ENCODE measurements at places on chromosomes 13 and 19.

GRCh38 chr19:18504886-18505610 lies 16.8 kb downstream of the ELL start:
- DNase-seq, result no peak

DNA sequence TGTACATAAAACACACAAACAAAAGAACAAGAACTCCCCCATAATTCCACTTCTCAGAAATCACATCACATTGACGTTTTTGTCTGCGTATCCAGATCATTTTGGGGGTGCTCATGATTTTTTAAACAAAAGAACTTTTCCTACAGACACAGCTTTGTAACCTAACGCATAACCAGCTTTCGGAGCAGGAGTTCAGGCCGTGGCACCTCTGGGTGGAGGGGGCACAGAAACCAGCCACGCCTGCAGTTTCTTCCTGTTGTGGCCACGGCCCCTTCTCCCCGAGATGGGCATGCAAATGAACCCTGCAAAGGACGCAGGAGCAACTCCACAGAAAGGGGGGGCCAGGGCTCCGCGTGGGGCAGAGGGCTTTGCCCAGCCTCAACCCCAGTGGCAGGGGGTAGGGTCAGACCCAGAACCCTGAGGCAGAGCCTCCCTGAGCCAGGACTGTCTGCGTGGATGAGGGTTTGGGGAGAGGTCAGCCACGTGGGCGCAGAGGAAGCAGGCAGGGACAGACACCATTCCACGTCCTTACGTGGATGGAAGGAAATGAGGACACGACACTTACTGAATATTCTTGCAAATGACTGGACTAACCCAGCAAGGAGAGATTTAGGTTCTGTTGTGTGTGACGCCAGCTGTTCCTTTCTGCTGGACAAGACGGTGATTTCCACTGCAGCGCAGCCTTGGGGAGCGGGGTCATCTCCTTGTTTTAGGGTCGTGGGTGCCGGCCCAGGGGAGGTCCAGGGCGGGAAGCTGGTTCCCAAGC lies 64.4 kb downstream of the RASA3 start:
- no peak for DNase-seq

GRCh38 chr13:36736119-36736726 lies 62.4 kb downstream of the SERTM1 start:
- peak; percentile 63 for DNase-seq

DNA sequence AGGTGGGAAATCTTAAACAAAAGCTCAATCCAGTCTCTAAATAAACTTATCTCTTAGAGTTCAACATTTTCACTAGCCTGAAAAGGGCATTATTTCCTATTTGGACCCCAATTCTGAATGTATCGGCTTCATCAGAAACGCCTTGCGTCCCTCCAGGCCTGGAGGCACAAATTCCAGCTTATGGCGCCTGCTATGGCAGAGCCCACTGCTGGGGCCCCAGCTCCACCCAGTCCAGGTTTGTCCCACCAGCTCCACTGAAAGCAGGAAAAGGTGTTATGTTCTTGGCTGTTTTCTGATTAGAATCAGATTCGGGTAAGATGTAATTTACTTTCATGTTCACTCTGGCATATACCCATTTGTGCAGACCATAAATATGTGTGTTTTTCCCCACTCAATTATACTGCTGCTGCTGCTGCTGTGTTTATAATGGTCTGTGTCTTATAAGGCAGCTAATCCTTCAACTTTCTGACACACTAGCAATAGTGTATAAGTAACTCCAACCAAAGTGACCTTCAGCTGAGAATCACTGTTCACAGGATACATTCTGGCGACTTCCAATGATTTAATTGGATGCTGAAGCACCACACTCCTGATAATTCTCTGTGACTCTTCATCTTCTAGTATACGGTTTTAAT lies 6.4 kb downstream of the IRS2 start:
- DNase-seq, result peak; percentile 37

DNA sequence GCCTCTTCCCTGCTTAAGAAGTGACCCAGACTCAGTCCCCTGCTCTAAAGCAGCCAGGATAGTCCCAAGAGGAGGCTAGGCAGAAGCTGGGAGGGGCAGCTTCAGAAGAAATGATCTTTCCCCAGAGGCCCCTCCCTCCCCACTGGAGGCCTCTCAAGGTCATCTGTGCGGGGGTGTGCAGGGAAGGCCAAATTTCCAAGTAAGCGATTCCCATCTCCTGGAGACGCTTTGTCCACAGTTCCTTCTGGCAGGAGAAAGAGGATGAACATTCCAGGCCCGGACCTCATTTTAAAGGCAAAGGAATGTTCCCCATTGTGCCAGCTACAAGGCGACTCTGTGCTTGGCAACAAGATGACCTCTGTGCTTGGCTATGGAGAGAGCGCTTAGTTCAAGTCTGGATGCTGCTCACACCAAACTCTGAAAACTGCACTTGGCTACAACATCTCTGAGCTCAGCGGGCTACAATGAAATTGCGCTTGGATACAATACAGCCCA lies 23.5 kb downstream of the COL5A3 start:
- no peak for DNase-seq

DNA sequence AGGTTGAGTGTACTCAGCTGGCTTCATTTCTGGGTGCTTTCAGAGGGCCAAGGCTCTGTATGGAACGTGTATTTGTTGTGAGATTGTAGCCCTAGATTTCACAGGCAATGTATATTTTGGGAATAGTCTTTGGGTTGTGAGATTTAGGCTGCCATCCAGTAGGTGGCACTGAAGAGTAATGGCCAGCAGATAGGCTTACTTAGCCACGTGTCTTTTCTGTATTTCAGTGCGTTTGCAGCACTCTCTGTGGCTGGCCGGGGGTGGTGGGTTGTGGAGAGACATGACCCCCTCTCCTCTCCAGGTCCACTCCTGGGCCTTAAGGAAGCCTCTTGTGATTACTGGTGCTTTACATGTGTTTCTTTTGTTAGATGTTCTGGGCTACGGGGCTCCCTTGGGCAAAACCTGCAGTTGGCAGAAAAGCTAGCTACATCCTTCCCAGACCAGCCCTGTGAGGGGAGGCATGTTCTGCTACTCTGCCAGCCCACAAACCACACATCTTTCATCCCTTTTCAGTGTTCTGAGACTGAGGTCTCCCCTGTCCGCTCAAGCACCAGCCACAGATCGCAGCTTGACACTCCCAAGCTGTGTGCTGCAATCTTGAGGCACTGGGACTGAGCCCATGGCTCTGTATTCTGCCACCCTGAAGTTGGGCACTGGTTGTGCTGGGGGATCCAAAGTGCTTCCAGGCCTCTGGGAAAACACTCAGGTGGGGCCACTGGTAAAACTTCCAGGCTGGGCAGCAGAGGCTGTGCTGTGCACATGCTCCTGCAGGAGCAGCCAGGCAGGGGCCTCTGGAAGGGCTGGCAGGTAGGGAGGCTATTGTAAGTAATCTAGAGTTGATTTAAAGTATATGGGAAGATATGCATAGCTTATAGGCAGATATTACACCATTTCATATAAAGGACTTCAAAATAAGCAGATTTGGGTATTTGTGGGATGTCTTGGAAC lies 1096.8 kb upstream of the PCDH20 start:
- peak; percentile 67 for DNase-seq

- no peak for DNase-seq
Observed at GRCh38 chr13:65036999-65037398, 2193.1 kb downstream of the PCDH9 start.

- no peak for DNase-seq
Observed at GRCh38 chr13:98997738-98998641, 20.1 kb upstream of the DOCK9 start.

DNA sequence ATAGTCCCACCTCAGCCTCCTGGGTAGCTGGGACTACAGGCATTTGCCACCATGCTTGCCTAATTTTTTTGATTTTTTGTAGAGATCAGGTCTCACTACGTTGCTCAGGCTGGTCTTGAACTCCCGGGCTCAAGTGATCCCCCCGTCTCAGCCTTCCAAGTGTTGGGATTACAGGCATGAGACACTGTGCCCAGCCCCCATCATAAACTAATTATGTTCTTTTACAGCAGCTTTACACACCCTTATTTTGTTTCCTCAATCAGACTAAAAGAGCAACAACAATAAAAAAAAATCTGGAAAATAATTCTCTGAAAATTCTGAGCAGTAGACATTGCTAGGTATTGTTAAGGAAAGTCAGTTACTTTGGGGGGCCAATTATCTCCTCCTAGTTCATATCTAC lies 35.7 kb downstream of the STARD13 start:
- no peak for DNase-seq

DNA sequence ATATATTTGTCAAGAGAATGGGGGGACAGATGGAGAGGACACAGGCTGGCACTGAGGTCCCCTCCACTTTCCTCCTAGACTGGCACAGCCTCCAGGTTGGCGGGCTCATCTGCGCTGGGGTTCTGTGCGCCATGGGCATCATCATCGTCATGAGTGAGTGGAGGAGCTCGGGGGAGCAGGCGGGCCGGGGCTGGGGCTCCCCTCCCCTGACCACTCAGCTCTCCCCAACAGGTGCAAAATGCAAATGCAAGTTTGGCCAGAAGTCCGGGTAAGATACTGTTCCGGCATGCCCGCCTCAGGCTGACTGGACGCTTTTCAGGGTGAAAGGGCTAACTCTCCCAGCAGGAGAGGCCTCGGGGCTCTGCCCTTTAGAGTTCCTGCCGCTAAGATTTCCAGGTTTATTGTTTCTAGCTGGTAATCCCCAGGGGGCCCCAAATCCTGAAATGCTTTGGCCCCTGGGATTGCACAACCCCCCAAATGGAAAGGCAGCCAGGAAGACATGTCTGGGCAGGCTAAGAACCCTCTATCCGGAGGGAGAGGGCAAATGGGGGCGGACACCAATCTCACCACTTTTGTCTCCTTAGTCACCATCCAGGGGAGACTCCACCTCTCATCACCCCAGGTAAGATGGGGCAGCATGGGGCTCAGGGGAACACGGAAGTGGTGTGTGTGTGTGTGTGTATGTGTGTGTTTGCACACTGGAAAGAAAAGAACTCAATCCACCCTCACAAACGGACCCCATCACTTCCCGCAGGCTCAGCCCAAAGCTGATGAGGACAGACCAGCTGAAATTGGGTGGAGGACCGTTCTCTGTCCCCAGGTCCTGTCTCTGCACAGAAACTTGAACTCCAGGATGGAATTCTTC lies 7.3 kb downstream of the FXYD3 start:
- no peak for DNase-seq

DNA sequence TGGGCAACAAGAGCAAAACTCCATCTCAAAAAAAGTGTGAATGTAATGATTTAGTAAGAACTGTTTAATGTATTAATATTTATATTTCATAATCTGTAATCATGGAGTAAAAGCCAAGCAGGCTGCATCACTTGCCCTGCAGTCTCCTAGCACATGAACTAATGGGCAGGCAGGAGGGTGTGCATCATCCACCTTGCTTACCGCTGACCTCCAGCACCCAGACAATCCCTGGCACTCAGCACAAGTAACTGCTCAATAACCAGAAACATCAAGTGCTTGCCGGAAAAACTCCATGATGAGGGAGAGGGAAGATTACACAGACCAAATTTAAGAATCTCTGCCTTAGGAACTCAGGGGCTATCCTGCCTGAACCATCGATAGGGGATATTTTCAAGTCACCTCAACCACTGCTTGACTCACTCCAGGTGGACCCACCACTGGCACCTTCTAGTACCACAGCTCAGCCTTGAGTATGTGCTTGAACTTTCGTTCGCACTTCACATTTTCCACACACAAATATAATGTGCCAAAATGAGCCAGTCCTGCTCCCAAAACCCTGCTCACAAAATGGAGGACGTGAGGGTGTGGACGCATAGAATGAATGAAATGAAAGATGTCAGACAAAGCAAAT lies 18.6 kb downstream of the BRD4 start:
- DNase-seq, result no peak

DNA sequence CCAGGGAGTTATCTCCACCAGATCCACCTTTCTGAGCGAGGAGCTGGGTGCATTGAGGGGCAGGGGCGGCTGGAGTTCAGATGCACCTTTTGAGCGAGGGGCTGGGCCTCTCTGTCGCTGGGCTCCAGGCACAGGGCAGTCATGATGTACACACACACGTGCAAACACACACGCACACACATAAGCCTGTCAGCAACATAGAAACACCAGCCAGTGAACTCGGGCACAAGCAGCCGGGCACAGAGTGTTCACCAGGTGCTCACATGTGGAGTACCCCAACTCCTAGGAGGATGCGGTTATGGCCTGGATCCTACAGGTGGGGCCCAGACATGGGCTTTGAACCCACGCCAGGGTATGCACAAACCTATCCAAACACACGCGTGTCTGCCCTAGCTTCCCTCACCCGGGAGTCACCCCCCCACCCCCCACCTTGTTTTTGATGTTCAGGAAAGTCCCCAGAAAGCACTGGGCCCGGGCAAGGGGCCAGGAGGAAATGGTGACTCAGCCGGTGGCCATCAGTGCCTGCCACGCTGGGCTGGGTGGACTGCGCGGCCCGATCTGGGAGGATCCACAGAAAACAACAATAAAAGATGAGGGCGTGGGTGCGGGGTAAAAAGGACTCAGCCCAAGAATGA lies 13.3 kb downstream of the ARRDC2 start:
- DNase-seq, result no peak

DNA sequence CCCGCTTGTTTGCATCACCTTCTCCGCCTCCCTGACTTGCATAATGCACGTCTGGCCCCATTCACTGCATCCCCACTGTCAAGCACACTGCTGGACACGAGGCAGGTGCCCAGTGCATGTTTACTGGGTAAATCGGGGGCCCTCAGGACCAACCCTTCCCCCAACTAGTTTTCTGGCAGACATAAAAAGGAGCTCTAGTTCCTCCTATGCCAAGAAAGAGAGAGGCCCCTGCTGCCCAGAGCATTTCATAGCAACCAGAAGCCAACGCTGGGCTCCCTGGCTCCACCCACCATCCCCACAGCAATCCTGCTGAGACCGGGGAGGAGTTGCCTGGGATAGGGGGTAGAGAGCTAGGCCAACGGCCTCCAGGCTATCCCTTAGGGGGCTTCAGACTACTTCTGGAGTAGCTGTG lies 23.2 kb downstream of the ANKRD27 start:
- DNase-seq, result peak; percentile 33

- DNase-seq, result no peak
Observed at GRCh38 chr13:87666831-87667230, 4.3 kb upstream of the SLITRK5 start.

GRCh38 chr13:91747186-91747585 lies 348.8 kb downstream of the GPC5 start:
- DNase-seq, result peak; percentile 25

GRCh38 chr13:47139519-47139918 lies 242.7 kb upstream of the HTR2A start:
- DNase-seq, result no peak

DNA sequence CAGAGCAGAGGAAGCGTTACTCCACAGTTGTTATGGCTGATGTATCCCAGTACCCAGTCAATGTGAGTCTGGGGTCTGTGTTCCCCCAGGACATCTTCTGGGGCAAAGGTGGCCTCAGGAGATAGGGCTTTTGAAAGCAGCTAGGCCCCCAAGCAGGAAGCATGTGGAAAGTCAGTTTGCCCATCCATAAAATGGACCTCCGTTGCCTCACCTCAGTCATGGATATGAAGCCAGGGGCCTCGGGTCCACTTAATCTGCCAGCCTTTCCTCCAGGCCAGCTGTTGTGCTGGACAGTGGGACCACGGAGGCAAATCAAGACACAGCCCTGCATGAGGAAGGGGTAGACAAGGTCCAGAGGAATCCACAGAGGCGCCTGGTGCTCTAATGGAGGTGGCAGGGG lies 3.3 kb downstream of the EPS8L1 start:
- DNase-seq, result no peak

Measured in BE2C (cell line).